ENCODE measurements at places on chromosomes 7 and 10.
A peak's percentile ranks its signal among the peaks of the same experiment; 100 is the strongest.

DNA sequence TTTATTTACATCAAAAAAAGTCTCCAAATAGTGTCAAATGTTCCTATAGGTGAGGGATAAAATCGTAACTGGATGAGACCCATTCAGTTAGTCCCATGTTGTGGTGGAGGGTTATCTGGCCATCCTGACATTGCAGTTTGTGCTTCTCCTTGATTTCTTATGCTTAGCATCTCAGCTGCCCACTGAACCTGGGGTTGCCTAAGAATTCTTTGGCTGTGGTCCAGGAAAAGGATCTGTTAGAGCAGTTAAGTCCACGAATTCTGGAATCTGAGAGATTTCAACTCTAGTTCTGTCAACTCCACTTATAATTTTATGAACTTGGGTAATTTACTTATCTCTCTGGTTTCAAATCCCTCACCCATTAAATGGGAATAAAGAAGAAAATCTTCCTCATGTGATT lies 1673.4 kb downstream of the REEP3 start:
- DNase-seq: no peak

DNA sequence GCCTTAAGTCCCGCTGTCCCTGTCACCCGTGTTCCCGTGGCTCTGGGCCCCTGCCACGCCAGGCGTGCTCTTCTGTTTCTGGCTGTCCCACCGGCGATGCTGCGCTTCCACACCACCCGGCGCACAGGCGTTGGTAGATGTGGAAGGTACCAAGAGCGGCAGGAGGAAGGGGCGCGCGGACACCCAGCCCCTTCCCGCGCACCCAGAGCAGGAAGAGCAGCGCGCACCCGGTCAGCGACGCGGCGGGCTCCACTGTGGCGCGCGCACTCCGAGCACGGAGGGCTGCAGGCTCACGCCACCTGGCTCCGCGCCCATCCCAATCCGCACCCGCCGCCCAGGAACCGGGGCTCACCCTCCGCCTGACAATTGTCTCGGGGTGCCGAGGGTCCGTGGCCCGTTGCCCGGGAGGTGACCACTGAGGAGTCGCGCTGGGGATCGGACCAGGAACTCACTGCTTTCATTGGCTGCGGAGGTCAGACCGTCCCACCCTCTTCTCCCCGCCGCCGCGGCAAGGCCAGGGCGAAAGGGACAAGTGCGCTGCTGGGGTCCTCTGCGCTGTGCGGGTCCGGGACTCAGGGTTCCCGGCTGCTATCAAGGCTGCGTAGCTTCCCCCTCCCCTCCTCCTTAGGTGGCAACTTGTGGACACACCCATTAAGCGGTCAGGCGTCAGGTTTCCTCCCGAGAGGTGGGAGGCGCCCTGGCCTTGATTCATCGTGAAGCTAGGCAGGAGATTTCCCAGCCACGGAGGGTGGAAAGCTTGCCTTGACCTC lies 121.6 kb upstream of the ZNF92 start:
- peak; percentile 17 for DNase-seq

- no peak for DNase-seq
These were observed 5.0 kb downstream of the ZYX start for GRCh38 chr7:143385891-143386781.

DNA sequence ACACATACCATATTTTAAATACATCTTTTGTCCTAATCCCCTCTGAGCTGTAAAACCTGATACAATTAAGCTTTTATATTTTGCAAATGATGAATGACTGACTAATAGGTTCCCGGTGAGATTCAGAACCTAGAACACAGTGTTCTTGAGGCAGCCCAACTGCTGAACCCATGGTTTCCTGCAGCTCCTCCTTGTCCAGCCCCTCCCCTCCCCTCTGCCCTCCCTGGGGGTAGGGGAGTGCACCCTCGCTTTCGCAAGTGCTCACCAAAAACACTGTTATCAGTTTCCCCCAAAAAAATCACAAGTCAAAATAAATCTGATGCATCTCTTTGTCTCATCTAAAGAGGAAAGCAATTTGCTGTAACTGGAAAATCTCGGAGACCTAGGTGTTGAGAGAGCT lies 602.8 kb downstream of the KCNMA1 start:
- DNase-seq: no peak

- DNase-seq: no peak
These were observed 225.1 kb downstream of the TFEC start for GRCh38 chr7:115805458-115805857.

DNA sequence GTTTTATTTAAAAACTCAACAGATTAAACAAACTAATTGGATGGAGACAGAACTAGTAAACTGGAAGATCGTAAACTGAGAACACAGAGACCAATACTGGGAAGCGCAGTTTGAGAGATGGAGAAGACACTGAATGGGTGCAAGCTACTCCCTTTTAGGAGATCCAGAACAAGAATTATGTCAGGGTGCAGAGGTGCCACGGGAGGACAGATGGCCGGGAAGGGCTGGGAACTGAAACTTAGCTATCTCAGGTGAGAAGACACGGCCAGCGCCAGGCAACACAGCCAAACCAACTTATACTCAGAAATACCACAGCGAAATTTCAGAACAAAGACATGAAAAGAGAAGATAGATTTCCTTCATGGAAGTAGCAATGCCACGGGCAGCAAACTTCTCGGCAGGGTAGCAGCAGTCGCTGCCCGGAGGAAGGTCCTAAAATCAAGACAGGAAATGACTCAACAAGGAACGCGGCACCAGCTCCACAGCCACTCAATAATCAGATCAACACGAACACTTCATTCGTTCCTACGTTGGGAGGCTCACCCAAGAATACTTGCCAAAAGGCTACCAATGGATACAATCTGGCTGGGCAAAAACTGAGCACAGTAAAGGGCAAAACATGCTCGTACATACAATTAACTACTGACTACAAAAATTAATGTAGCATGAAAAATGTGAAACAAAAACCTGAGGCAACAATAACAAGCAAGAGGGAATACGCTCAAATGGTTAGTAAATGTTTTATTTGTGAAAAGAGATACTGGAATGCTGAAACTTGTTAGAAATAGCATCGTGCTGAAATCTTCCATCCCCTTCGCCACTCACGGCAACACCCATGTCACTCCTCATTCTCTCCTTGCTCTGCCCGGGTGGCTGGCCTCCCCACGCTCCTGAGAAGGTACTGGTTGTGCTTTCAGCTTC lies 2.2 kb upstream of the LRRC27 start:
- DNase-seq: peak; percentile 80

DNA sequence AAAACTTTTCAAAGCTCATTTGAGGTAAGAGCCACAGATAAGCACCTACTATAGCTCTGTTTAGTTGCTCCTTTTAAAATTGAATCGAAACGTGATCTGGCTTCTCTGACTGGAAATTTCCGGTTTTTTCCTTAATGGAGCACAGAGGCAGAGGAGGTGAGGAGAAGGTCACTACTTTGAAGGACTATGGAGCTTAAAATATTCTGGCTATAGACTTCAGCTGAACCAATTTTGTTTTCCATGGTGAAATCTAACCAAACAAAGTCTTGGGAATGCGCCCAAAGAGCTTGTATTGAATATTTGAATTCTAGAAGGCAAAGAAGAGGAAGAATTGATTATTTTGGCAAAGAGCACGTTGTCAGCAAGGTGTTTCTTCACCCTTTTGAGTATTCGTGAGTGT lies 711.1 kb downstream of the SUGCT start:
- DNase-seq: no peak

DNA sequence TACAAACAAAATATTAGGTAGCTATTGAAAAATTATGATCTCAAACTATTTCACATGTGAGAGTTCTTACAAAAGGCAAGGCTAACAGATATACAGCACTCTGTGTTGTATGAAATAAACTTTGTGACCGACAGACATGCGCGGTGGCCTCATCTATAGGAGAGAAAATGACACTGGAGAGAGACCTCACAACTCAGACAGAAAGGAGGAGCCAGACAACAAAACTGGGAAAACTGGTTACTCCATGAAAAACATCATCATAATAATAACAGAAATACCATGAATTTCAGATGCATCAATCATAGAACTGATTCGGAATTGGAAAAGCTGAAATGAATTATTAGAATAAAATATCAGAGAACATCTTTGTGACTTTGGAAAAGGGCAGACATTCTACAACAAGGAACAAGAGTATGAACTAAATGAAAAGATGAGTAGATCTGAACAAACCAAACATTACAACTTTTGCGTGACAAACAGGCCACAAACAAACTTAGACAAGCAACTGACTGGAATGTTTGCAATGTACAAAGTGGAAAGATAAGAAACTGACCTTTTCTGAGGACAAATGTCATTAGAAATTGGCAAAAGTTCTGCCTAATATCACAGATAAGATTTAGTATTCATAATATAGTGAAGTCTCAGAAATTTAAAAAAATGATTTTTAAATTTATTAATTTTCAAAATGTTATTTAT lies 69.3 kb downstream of the TNS3 start:
- DNase-seq: no peak

DNA sequence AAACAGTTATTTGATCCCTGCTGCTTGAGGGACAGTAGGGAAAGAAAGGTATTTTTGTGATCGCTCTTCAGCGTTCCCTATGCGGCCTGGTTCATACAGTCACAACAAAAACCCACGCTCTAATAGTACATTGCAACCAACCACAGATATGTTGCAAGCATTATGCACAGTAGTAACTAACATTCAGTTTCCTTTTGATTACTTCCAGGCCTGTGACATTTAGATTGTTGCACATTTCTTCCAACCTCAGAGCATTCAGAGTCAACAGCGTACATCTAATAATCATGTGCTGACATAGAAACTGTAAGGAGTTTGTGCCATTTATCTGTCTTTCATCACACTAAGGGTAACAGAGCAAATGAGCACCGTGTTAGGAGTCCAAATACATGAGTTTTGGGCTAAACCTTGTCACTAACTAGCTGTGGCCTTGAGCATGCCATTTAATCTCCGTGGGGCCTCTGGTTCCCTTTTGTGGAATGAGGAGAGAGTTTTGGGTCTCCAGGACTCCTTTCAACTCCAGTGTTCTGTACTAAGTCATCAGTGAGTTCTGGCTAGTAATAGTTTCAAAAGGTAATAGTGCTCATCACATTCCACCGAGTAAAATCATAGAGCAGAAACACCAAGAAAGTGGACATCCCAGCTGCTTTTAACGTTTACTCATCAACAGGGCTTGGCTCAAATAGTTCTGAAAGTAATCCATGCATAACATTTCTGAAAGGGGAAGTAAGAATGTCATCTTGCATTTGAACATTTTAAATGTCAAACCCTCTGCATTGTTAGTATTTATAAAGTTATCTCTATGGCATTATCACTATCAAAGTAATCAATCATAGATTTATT lies 99.0 kb upstream of the FZD1 start:
- DNase-seq: peak; percentile 1

Data from hematopoietic multipotent progenitor cell treated with erythropoietin and hydrocortisone succinate and interleukin-3 and kit ligand, for 8 days (in vitro differentiated cells).